Fibroblast of lung (primary cell): ENCODE measurements at places on chromosomes 6 and 20. TPM values are rescaled to one million over a fixed set of nuclear protein-coding genes. Genes with fewer than 3 reads are reported as not detected.

GRCh38 chr6:92362404-92362803, 1057.0 kb downstream of the EPHA7 start:
- DNase-seq = no peak

The HMGN4 gene
- 90.4 and 111 TPM in 2 replicates for total RNA-seq

The ZBTB2 gene
- total RNA-seq = 9.8 and 12.2 TPM in 2 replicates

GRCh38 chr20:40697541-40697940, 8.5 kb upstream of the MAFB start:
- DNase-seq = no peak

The MICB gene
- 6.2 and 17.2 TPM in 2 replicates for total RNA-seq

The PLG gene
- not detected in 2 replicates for total RNA-seq

The PRDM1 gene
- total RNA-seq = 2.3 and 5.4 TPM in 2 replicates

GRCh38 chr20:49592120-49592519, 24.2 kb upstream of the PTGIS start:
- DNase-seq = no peak

GRCh38 chr6:166598441-166599138, 12.1 kb upstream of the RAMACL start:
- peak; percentile 96 for DNase-seq

The ECT2L gene
- total RNA-seq = under 0.01 and 0.17 TPM in 2 replicates

GRCh38 chr6:56488281-56488680, 154.4 kb downstream of the DST start:
- no peak for DNase-seq

The KCNG1 gene
- 9.9 and 26.5 TPM in 2 replicates for total RNA-seq

- peak; percentile 29 for DNase-seq
These were observed 704.8 kb upstream of the SLC35B3 start for GRCh38 chr6:9140172-9140571.

- DNase-seq = no peak
These were observed 17.3 kb downstream of the DSTN start for GRCh38 chr20:17587148-17587547.

DNA sequence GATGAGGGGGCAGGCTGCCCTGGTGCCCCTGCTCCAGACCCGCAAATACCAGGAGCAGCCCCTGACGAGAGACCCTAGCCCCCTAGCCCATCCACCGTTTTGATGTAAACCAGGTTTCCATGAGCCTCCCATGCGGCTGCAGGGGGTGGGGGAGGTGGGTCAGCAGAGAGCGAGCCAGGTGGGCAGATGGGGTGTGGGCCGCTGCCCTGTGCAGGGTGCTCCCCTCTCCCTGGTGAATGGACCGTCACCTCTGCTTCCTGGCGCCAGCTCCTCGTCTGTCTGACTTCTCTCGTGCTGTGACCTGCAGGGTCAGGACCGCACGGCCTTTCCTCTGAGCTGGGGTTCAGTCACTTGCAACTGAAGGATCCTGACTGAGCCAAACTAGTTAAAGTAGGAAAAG, 15.7 kb upstream of the BHLHE23 start:
- no peak for DNase-seq

DNA sequence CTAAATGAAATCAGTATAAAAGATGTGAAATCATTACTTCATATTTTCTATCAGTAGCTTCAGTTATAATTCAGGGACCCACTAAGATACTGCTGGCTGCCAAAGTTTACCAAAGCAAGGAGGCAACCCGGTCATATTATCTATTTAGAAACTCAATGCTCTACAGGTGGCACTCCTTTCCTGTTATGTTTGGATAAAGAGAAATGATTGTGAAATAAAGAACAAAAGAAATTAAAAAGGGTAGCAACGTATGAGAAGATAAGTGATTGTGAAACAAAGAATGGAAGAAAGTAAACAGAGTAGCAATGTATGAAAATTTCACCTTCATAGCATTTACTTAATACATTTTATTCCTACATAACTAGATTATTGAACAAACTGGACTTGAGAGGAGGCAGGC, 45.2 kb downstream of the RSPH3 start:
- no peak for DNase-seq

GRCh38 chr6:41280381-41281057, 6.0 kb downstream of the TREM1 start:
- no peak for DNase-seq

The RUNX2 gene
- total RNA-seq = 2.1 and 4.5 TPM in 2 replicates
